ENCODE measurements at places on chromosomes 6 and 20. TPM values are rescaled to one million over a fixed set of nuclear protein-coding genes. Genes with fewer than 3 reads are reported as not detected.

- no peak for DNase-seq
Observed at GRCh38 chr6:71246596-71246995, 42.0 kb upstream of the OGFRL1 start.

DNA sequence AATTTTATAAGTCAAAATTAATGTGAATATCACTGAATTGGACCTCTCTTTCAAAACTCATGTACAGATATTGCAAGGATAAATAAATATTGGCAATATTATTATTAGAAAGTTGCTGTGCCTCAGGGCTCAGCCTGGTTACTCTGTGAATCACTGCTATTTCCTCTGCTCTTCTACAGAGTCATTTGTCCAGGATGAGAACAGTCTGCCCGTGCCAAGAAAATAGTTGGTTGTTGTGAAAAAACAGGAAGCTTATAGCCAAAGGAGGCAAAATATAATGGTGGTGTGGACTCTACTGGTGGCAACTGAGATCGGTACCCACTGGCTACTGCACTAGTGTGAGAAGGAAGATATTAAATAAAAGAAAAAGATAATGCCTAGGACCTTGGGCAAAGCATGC lies 93.6 kb downstream of the RIMS1 start:
- DNase-seq: no peak

DNA sequence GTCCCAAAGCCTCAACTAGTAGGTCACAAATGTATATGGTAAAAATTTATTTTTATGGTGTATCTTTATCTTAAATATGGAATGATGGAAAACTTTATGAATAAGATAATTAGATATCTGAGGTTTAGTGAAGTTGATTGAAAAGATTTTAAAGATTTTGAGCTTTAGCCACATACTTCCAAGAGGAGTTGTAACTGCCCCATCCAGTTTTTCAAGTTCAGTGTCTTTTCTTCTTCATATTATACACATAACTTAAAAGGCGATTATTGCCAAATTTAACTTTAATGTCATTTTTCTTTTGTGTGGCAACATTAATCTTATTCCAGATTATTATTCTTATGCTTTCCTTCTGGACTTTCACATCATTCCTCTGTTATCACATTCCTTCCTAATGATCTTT lies 266.4 kb downstream of the TINAG start:
- no peak for DNase-seq

The HLA-DRB1 gene
- under 0.01 TPM for total RNA-seq

The ADGRF4 gene
- total RNA-seq: under 0.01 TPM

GRCh38 chr6:154590756-154591155 lies 80.3 kb upstream of the CNKSR3 start:
- no peak for DNase-seq

The AVP gene
- total RNA-seq: not detected
